Left ventricle myocardium inferior (tissue), 1 donor: ENCODE measurements at places on chromosomes 16 and 17. TPM values are rescaled to one million over a fixed set of nuclear protein-coding genes. Genes with fewer than 3 reads are reported as not detected.

DNA sequence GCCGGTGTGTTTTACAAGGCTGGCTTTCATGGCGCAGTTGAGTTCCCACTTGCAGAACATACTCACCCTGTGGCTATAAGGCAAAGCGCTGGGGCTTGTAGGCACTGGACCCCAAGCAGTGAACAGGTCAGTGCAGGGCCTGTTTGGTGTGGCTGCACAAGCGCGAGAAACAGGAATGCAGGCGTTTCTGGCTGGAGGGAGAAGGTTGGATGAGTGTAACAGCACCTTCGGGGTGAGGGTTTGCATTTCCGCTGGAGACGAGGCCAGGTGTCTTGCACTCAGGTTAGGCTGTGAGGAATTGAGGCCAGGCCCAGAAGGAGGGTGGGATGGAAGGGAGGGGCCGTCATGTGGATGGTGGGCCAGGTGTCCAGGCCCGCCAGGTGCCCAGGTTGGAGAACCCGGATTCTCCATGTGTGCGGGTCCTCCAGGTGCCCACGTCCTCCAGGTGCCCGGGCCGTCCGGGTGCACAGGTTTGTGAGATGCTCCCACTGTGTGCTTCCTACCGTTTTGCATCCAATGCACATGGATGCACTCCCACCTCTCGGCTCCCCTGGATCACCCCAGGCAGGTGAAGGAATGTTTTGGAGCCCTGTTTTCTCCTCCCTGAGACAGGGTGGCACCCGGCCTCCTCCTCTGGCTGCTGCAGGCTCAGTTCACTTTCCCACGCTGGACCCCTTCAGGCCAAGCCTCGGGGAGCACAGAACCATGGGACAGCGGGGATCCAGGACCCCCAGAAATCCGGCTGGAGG, 46.0 kb downstream of the SLC7A5 start:
- H3K27ac ChIP-seq: no peak overlapping the region
- H3K4me3 ChIP-seq: no peak overlapping the region
- no peaks in the 10 kb centered on the region for H3K36me3 ChIP-seq
- no peak for DNase-seq
- H3K27me3 ChIP-seq: peaks cover 45% of the 10 kb centered on the region
- H3K4me1 ChIP-seq: no peaks in the 10 kb centered on the region

- no peaks in the 10 kb centered on the region for H3K36me3 ChIP-seq
- H3K27me3 ChIP-seq: no peaks in the 10 kb centered on the region
- no peak for DNase-seq
- no peaks in the 10 kb centered on the region for H3K4me1 ChIP-seq
These were observed 6.2 kb upstream of the SPNS3 start for GRCh38 chr17:4427505-4427904.

The AOC2 gene
- 0.44 TPM for total RNA-seq

GRCh38 chr16:85400305-85401205, 212.6 kb upstream of the GSE1 start:
- H3K4me3 ChIP-seq: no peak overlapping the region
- H3K27me3 ChIP-seq: no peaks in the 10 kb centered on the region
- H3K4me1 ChIP-seq: peaks cover 29% of the 10 kb centered on the region
- peak; percentile 3 for DNase-seq

DNA sequence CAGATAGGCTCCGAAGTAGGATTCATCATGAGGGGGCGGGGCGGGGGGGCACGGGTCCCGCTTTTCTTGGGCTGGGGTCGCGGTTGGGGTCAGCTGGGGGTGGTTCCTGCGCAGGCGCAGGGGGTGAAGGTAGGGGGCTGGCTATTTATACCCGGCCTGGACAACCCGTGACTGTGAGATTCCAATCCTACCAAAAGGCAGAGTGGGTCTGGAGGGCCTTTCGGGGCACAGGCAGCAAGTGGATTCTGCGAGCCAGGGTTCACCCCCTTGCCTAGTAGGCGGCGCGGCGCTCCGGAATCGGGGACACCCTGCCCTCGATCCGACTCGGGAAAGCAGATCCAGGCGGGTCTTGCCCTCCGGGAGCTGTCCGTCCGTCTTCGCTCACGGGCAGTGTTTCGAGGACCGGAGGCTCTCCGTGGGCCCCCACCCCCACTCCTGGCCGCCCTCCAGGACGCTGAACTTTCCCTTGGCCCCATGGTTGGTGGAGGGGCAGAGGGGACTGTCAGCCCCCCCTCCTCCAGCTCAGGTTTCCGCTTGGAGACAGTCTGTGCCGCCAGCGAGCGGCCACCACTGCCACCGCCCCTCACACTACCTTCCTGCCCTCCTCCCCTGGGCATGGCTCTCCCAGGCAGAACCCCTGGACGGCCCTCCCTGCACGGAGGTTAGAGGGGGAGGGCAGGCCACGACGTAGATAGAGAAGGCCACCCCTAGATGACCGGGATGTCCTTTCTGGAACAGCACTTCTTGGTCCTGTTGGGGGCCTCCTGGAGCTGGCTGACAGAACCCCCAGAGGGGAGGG, 634 bp downstream of the SLC2A4 start:
- H3K4me1 ChIP-seq: peaks cover 61% of the 10 kb centered on the region
- peak overlapping the region; percentile 95 for H3K27ac ChIP-seq
- peaks cover 40% of the 10 kb centered on the region for H3K27me3 ChIP-seq
- H3K36me3 ChIP-seq: peaks cover 34% of the 10 kb centered on the region
- peak overlapping the region; percentile 76 for H3K4me3 ChIP-seq

DNA sequence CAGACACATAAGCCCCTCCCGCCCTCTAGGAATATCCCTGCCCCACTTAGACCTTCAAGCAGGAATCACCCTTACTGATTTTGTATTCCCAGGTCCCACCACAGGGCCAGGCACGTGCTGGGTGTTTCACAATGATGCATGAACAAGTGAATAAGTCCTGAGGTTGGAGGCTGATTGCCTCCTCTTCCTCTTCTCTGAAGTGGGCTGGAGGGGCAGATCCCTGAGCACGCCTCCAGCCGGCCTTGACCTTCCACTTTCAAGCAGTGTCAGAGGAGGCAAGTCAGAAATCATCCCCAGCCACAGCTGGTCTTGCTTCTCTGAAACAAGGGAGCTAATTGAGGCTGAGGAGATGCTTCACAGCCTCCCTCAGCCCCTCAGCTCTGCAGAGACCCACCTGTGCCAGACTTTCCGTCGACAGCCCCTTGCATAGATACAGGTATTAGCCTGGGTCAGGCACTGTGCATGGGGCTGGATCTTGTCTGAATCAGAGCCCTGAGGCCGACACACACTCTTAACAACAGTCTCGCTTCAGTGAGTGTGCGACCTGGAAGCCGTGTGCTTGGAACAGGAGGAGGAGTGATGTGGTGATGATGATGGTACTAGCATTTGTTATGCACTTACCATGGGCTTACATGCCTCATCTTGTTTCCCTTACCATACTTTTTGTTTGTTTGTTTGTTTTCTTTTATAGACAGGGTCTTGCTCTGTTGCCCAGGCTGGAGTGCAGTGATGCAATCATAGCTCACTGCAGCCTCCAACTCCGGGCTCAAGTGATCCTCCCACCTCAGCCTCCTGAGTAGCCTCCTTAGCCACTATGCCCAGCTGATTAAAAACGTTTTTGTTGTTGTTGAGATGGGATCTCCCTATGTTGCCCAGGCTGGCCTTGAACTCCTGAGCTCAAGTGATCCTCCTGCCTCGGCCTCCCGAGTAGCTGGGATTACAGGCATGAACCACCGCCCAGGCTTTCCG, 15.0 kb downstream of the MRM1 start:
- H3K4me3 ChIP-seq: no peak overlapping the region
- H3K27ac ChIP-seq: no peak overlapping the region
- H3K4me1 ChIP-seq: no peaks in the 10 kb centered on the region
- no peak for DNase-seq

The AURKB gene
- 1.2 TPM for total RNA-seq

- peaks cover 68% of the 10 kb centered on the region for H3K27me3 ChIP-seq
- DNase-seq: no peak
- H3K4me1 ChIP-seq: peaks cover 16% of the 10 kb centered on the region
These were observed 3.7 kb downstream of the GUCY2D start for GRCh38 chr17:8005967-8006730.

DNA sequence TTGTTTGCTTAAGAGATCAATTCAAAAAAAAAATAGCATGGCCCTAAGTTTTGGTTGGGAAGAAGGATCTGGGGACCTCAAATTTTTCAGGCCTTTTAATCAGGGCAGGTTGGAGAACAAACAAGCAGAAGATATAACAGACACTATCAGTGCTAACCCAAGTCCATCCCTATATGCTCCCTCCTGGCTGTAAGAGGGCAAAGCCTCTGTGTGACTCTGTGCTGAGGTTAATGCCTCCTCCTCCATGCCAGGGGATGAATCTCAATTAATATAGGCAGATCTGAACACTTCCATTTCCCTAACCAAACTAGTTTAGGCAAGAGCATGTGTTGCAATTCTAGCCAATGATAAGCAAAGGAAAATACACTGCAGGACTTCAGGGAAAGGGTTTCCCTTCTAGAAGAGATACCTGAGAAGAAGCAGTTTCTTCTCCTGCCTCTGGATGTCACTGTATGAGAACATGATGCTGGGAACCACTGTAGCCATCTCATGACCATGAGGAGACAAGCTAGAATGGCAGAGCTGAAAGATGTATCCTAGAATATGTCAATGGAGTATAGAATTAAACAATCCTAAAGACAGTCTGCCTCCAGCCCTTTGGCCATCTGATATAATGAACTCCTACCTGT, 76.0 kb downstream of the CHD9NB start:
- H3K27ac ChIP-seq: no peak overlapping the region
- peaks cover 4% of the 10 kb centered on the region for H3K27me3 ChIP-seq
- DNase-seq: no peak
- no peaks in the 10 kb centered on the region for H3K36me3 ChIP-seq
- H3K4me3 ChIP-seq: no peak overlapping the region
- no peaks in the 10 kb centered on the region for H3K4me1 ChIP-seq

DNA sequence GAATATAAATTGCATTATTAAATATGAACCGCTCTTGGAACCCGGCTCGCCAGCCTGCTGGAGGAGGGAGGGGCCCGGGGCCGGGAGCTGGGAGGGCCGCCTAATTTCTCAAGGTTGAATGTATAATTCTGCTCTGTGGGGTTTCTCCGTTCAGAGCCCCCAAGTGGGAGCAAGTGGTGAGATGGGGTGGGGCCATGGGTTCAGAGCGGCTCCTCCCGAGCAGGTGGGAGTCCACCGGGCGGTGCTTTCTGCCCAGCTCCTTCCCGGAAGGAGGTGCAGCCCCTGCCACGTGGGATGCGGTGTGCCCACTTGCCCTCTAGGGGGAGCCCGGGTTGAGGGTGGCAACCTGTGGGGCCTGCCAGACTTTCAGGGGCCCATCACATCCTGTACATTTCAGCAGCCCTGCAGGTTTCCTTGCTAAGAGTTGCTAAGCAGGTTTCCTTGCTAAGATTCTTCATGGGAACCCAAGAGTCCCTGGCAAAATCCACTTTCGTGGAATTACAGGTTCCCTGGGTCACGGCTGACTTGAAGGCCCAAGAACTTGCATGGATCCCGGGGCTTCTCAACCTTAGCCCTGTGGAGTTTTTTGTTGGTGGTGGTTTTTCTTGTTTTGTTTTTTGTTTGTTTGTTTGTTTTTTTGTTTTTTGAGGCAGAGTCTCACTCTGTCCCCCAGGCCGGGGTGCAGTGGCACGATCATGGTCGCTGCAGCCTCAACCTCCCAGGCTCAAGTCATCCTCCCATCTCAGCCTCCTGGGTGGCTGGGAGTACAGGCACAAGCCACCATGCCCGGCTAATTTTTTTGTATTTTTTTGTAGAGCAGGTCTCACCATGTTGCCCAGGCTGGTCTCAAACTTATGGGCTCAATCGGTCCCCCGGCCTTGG, 196.7 kb upstream of the GSE1 start:
- peaks cover 5% of the 10 kb centered on the region for H3K27me3 ChIP-seq
- H3K27ac ChIP-seq: no peak overlapping the region
- peak; percentile 60 for DNase-seq
- no peak overlapping the region for H3K4me3 ChIP-seq
- H3K4me1 ChIP-seq: peaks cover 19% of the 10 kb centered on the region

DNA sequence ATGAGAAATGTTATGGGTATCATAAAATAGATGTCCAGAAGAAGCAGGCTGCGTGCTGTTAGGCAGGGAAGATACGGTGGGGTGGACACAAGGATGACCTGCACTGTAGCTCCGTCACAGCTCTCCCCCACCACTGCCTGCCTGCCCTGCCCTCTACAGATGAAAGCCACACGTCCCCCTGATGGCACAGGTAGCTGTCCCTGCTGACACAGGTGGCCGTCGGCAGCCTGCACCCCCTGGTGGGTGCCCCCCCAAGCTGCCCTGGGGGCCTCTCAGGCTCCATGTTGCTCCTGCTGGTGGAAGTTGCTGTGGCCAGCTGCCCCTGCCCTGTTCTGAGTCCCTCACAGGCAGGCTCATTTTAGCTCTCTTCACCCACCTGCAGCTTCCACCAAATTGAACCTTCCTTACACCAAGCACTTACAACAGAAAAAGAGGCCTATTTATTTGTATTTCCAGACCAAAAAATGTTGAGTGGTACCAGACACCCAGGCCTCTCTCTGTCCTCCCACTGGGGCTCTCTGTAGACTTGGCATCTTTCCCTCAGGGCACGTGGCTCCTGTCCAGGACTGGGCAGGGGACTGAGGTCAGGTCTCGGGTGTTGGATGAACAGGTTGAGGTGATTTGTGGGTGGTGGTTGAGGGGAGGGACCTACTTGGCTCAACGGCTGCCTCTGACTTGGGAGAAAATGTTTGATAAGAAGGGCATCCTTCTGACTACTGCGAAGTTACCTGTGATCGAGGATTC, 50.1 kb upstream of the CACNG5 start:
- H3K27ac ChIP-seq: no peak overlapping the region
- no peaks in the 10 kb centered on the region for H3K27me3 ChIP-seq
- no peak for DNase-seq
- no peak overlapping the region for H3K4me3 ChIP-seq
- H3K4me1 ChIP-seq: no peaks in the 10 kb centered on the region

DNA sequence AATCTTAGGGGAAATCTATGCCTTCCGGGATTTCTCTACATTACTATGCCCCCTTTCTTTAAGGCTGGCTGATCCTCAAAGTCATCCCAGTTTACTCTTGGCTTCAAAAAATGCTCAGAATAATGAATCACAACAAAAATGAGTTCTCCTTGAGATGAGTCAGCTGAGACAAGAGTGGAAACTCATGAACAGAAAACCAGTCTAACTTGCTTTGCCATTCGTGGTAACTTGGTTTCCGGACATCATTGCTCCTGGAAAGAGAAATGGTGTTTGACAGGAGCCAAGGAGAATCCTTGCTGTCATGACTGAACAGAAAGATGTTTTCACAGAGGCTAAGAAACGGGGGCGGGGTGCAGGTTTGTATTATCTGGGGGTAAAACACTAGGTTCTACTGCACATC, 435.6 kb upstream of the DYNLRB2 start:
- no peak overlapping the region for H3K27ac ChIP-seq
- H3K36me3 ChIP-seq: no peaks in the 10 kb centered on the region
- no peaks in the 10 kb centered on the region for H3K4me1 ChIP-seq
- no peak for DNase-seq
- H3K27me3 ChIP-seq: peaks cover 10% of the 10 kb centered on the region

DNA sequence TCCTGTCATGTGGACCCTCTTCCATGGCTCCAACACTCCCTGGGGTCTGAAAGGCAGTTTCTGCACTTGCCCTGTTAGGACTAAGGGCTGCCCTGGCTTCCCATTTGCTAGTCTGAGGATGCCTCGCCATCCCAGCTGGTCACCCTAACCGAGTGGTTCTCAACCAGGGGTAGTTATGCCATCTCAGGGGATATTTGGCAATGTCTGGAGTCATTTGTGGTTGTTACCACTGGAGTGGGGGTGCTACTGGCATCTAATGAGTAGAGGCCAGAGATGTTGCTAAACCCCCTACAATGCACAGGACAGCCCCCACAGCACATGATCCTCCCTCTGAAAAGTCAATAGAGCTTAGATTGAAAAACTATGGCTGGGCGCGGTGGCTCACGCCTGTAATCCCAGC, 26.9 kb upstream of the CDH1 start:
- H3K36me3 ChIP-seq: no peaks in the 10 kb centered on the region
- no peak overlapping the region for H3K4me3 ChIP-seq
- no peak for DNase-seq
- H3K4me1 ChIP-seq: no peaks in the 10 kb centered on the region
- H3K27ac ChIP-seq: no peak overlapping the region

- peaks cover 21% of the 10 kb centered on the region for H3K27me3 ChIP-seq
- H3K27ac ChIP-seq: no peak overlapping the region
- no peak for DNase-seq
These were observed 161.0 kb upstream of the NLRP1 start for GRCh38 chr17:5745111-5745813.
